Vagina (tissue), 2 donors: ENCODE measurements at places on chromosomes 12 and 14.

DNA sequence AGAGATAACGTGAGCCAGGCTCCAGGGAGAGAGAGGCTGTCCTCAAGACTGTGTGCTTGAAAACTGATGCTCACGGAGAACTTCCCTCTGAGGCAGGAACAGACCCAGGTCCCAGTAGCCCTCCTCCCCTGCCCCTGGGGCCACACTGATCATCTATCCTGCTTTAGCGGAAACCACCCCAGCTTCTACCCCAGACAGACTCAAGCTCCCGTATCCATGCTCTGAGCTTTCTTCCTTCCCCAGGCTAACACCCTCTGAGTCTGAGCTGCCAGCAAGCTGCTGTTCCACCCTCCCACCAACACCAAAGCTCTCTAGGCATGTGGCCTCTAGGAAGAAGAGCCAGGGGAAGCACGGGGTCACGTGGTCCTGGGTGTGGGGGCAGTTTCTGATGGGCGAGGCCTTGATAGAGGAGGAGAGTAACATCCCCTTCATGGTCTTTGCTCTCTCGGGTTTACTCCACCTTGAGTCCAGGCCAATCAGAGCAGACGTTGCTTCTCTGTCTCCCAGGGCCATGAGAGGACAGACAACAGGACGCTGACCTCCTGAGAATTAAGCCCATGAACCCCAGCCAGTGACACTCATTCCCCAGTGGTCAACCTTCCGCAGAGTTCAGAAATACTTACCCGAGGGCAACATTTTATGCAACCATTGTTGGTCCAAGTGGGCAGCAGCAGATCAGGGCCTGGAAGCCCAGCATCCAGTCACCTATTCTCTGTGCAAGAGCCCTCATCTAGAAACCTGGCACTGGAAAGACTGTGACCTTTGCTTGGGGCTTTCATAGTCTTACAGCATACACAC is 1.4 kb downstream of the PCK2 start:
- no peak for DNase-seq

DNA sequence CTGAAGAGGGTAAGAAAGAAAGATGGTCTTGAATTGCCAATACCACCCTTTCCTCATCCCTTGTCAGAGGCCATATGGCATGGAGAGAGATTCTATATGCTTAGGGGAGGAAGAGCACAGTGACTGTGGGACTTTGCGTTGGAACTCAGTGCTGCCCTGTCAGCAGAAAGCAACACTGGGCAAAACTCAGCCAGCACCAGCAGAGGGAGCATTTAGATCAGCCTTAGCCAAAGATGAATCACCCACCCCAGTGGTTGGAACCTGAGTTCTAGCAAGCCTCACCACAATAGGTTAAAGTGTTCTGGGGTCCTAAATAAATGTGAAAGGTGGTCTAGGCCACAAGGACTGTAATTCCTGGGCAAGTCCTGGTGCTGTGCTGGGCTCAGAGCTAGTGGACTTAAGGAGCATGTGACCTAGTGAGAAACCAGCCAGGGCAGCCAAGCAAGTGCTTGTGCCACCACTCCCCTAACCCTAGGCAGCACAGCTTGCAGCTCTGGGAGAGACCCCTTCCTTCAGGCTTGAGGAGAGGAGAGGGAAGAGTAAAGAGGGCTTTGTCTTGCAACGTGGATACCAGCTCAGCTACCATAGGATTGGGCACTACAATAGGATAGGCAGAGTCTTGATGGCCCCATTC is 11.4 kb upstream of the BCAT1 start:
- DNase-seq: no peak

GRCh38 chr12:22173177-22173576 is 127.2 kb downstream of the CMAS start:
- no peak for DNase-seq

DNA sequence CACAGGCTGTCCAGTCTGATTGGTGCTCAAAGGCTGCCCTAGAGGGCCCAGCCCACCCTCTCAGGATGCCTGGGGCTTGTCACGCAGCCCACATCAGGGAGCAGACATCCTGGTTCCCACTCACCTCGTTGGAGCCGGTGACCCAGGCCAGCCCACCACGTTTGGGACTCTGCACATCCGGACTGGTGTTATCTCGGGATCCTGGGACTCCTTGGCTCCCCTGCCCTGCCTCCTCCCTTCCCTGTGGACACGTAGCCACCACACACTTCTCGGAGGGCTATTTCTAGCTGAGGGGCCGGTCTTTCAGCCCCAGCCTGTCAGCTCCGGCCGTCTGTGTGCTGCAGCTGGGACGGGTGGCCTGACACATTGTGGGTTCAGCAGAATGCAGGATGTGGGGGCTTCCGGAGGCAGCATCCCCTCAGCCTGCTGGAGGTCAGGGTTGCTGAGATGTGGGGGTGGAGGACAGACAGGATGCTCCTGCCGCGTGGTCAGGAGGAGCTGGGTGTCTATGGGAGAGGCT is 12.8 kb upstream of the FGF23 start:
- no peak for DNase-seq

DNA sequence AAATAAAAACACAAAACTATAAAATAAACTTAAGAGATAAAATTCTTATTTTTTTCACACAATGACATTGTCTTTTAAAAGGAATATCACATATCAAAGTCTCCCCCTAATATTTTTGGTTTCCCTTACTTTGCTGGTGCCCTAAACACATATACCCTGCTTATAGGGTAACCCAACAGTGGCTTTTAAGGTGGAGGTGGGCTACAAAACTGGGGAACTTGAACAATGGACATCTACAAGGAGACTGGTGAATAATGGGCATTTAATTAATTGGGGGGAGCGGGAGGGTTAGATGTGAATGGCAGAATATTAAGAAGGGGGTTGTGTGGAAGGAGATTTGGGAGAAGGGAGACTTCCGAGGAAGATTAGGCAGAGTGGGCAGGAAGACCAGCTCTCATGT is 9.6 kb downstream of the B4GALNT1 start:
- DNase-seq: no peak

- DNase-seq: no peak
These were observed 735 bp downstream of the RNASE6 start for GRCh38 chr14:20781803-20782202.

DNA sequence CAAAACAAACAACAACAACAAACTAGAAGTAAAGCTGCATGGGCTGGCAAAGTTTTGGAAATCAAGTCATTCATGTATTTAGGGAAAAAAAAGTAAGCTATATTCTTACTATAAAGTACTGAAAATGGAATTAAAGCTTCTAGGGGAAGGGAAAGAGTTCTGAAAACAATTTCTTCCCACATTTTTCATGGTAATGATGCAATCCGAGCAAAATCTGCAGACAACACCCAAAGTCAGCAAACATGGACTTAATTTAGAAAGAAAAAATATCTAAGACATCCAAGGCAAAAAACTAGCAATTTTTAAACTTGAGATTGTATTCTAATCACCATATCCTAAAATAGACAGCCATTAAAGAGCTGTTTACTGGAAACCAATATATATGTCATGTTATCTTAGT is 86.3 kb downstream of the LRP6 start:
- no peak for DNase-seq

- no peak for DNase-seq
These were observed 118.9 kb downstream of the NOVA1 start for GRCh38 chr14:26478967-26479366.

DNA sequence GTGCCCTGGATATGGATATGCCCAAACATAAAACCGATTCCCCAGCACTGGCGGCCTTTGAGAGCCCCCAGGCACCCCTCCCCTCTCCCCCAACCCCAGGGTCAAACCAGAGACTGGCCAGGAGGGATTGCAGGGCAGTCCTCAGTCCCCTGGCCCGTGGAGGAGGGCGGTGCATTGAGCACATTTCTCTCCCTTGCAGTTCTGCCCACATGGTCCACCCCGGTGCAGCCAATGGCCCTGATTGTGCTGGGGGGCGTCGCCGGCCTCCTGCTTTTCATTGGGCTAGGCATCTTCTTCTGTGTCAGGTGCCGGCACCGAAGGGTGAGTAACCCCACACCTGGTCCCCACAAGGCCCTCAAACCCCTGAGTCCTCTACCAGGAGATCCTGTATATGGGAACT is 3.4 kb upstream of the GPR162 start:
- DNase-seq: no peak

GRCh38 chr12:6550294-6551062 is 5.4 kb downstream of the IFFO1 start:
- no peak for DNase-seq

DNA sequence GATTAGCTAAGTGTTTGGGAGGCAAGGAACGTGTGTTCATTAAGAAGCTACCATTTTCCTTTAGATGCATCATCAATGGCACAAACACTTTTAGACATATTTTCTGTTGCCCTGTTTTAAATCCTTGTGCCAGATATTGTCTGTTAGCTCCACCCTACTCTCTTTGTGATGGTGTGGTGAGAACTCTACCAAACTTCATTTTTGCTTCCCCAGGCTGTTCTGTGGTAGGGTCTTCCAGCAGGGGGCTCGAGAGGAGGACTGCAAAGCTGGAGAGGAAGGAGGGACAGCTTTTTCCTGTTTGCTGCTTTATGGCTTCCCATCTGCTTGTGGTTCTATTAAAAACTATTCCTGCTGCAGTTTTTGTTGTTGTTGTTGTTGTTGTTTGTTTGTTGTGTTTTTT is 23.8 kb upstream of the STRAP start:
- no peak for DNase-seq

- DNase-seq: no peak
These were observed 619 bp downstream of the RAB15 start for GRCh38 chr14:64971491-64971942.

GRCh38 chr12:76863837-76864236 is 15.0 kb downstream of the CSRP2 start:
- no peak for DNase-seq

DNA sequence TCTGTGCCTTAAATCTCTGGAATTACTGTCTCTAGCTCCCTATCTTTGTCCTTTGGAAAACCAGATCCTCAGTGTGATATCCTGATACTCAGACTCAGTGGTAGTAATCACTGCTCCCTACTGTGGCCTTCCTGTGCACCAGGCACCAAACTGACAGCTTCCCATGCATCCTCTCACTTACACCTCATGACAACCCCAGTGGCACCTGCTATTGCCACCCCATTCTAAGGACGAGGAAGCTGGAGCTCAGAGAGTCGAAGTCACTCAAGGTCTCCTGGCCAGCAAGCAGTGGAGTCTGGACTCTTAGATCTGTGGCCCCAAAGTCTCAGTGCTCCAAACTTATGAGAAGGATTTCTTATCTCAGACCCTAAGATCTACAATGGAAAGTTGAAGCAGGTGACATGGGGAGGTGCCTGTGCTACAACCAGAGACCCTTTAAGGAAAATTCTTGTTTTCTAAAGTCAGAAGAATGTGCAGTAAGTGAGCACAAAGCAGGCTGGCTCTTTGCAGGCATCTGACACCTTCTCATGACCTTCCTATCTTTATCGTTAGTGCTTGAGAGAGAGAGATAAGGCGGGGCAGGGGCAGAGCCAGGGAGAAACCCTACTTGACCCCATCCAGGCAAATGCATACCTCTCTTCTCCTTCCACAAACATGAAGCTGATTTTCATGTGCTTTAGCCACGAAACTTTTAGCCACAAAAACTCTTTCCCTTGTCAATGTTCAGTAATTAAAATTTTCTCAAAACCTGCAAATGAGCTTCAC is 47.1 kb downstream of the CCDC60 start:
- DNase-seq: no peak

DNA sequence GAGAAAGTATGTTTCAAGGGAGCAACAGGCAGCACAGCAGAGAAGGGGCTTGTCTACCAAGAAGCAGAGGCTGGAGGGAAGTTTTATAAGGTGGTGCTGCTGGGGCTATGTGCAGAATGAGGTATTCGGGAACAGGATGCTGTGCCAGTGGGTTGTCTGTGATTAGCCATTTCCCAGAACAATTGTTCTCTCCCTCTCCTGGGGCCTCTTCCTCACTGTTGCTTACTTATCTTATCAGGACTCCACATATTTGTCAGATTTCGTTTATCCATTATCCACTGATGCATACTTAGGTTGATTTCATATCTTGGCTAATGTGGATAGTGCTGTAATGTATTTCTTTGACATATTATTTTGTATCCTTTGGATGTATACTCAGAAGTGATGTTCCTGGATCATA is 195.1 kb upstream of the RTL1 start:
- no peak for DNase-seq

DNA sequence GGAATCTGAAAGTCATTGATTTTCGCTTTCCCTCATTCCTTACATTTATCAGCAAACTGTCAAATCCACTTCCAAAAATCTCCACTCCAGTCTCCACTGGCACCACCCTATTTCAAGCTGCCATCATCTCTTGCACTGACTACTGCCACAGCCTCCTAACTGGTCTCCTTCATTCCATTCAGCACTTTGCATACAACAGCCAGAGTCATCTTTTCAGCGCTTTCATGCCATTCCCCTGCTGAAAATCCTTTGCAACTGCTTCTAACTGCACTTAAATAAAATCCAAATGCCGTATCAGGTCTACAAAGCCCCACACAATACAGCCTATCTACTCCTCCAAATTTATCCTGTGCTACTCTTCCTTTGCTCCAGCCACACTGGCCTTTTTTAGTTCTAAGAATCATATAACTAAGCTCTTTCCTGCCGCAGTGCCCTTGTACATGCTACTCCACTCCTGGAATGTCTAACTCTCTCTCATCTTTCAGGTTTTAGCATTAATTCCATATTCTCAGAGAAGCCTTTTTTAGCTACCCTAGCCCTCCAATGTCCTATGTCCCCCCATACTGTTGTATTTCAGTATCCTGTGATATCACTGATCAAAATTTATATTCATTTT is 21.6 kb downstream of the FERMT2 start:
- no peak for DNase-seq

DNA sequence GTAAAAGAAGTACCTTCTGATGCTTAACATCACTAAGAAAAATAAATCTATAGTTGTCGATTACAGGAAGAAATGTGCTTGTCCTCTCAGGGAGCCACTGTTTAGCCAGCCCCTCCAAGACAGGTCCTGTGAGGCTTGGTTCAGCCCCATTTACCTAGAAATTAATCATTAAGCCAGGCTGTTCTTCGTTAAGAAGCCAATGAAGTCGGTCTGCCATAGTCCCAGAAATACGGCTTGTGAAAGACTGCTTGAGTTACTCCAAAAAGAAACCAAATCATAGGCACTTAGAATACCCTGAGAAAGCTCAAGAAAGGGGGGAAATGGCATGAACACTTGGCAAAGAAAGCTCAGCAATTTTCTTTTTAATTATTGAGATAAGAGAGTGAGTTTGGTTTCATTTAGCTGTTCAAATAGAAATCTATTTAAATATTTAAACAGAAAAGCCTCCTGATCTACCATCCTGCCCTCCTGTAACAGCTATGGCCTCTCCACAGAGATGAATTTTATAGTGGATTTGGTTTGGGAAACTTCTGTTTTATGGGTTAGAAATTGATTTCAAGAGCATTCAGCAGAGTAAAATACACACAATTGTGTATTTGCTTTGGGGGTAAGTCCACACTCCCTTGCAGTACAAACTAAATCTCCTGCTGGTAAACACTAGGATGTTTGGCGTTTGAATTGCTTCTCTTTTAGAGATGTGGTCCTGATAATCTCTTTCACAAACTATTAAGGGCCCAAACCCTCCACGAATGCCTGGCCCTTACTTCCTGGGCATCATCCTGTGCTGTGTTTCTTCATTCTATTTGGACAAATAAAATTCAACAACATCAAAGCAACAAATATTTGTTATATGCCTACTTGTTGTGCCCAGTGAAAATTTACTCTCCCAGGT is 234.4 kb downstream of the SEC23A start:
- no peak for DNase-seq

GRCh38 chr12:72272731-72273498 is 745 bp downstream of the TRHDE start:
- no peak for DNase-seq
